Activated naive CD4-positive, alpha-beta T cell treated with anti-CD3 and anti-CD28 coated beads, Interleukin-2, amount 50 U/mL, for 16 hours (primary cell): ENCODE measurements at places on chromosomes 5 and 9.

DNA sequence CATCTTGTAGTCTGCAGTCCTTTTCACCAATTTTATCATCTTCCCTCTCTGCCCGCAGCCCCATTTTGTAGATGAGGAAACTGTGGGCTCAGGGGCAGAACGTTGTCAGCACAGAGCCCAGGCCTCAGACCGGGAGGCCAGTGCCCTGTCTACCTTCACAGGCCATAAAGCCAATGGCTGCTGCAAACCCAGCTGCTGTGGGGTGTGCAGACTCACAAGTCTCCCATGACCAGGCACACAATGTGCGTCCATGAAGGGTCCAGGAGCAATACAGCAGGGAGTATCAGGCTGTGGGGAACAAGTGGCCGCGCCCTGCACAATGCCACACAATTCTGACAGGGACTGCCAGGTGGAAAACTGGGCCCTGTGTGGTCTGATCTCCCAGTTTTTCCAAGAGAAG is 71.0 kb downstream of the COL23A1 start:
- DNase-seq = no peak

GRCh38 chr9:124251605-124252378 is 6.0 kb upstream of the NEK6 start:
- DNase-seq = no peak

DNA sequence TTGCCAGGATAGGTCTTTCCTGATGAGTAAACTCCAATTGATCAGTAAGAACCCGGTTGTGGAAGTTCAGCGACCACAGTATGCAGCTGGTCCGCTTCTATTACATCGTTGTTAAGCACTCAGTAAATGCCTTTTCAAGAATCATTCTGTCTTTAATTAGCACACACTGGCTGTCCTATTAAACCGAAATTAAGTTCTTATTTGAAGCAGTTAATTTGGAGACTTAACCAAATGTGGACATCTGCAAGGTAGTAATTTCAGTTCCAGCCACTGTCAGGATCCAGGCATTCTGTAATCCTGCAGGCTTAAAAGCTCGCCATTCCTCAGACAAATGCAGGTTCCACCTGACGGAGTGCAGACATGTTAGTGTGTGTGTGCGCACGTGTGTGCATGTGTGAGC is 254.6 kb downstream of the IRX2 start:
- no peak for DNase-seq

DNA sequence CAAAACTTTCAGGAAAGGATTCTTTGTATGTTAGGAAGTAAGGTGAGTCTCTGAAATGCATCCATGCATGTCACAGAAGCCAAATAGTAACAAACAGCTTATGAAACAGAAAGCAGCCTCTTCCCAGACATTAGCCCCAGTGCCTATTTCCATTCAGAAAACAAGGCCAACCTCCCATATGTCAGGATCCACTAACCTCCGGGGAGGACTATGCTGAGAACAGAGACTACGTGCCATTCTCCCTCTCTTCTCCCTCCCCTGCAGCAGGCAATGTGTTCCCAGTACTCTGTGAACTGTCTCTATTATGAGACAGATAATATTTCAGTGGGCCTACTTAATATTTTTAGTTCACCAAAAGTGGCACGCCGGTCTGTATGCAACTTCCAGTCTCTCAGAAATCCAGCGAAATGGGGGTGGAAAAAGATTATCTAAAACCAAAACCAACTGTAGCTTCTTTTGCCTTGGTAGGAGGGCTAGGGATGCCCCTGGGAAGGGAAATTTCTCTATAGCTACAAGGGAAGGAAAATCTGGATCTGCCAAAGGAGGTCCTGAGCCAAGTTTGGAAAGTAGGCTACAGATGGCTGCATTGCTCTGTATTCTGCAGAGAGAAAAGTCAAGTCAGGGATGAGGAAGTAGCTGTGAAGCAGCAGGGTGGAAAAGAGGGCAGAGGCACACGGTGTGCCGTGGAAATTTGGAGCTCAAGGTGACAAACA is 42.0 kb downstream of the VLDLR start:
- no peak for DNase-seq

GRCh38 chr5:95191330-95191729 is 93.6 kb downstream of the MCTP1 start:
- DNase-seq = no peak

DNA sequence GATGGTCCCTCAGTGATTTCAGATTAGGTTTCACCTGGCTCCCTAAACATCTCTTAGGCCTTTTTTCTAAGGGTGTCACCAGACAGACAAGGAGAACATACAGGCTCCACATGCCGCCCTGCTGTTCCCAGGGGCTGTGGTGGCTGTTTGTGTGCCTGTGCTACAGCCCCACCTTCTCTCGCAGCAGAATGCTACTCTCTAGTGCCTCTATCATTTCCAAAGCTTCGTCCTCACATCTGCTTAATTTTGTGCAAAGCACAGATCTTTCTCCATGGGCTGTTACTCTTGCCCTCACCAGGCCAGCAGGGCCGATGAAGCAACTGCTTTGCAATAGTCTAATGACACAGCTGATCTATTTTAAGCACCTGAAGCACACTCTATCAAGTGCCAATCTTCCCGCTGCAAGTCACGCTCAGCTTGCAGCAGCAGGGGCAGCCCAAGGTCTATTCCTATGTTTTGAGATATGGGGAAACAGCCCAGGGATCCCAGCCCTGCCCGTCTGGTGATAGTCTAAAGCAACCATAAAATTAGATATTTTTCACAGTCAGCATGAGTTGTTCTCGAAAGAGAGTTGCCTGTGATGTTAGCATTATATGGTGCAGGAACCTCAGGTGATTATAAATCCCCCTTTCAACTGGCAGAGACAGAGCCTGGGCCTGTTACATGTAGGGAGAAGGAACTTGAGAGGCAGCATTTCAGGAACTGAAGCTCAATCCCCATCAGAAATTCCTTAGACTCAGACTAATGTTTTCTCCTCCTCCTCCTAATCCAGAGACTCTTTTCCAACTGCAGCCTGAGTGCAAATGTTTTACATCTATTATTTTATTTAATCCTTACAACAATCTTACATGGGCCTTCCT is 12.7 kb downstream of the ABLIM3 start:
- no peak for DNase-seq

DNA sequence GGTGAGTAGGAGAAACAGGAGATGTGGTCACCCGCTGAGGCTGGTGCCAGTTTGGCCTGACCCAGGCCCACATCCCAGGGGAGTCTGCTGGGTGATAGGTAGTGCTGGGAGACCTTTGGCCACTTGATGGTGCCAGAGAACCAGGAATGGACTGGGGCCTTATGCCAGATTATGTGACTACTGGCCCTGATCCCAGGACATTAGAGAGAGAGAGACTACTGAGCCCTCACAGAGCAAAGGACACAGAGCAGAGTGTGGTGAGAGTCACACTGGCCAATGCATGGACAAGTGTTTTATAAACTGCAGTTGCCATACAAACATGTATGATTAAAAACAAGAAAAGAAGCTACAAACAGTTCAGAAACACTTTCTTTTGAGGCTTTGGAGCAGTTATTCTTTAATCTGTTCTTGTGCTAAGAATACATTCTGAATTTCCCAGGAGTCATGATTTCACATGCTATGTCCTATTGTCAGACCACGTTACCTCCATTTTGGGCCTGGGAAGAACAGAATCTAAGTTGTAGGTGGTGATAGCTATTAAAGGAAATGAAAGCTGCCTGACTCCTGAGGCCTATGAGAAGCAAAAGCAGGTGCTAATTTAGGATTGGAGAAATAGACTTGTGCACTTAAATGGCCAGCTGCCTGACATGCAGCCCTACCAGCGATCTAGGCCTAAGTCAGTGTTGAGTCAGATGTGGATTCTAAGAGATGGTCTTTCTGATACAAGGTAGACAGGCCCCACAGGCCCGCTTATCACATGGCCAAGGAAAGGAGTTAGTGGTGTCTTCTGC is 32.6 kb upstream of the TMOD1 start:
- peak; percentile 25 for DNase-seq

- DNase-seq = no peak
Observed at GRCh38 chr9:85258823-85259370, 482.9 kb downstream of the AGTPBP1 start.

- DNase-seq = no peak
Observed at GRCh38 chr5:54860321-54860720, 125.1 kb downstream of the ESM1 start.

DNA sequence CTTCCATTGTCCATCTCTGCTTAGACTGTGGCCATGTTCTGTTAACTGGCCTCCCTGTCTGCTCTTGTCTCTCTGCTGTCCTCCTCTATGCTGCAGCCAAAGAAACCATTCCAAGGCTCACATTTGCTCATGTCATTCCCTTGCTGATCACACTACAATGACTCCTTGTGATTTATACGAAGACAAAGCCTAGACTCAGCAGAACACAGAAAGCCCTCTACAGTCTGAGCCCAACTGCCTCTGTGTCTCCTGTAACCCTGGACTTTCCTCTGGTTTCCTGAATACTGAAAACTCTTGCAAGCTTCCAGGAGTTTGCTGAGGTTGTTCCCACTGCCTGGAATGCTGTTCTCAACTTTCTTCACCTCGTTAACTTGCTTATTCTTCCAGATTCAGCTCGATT is 191.8 kb downstream of the TMEM38B start:
- DNase-seq = no peak

GRCh38 chr9:81128701-81129100 is 560.6 kb downstream of the TLE1 start:
- DNase-seq = no peak

DNA sequence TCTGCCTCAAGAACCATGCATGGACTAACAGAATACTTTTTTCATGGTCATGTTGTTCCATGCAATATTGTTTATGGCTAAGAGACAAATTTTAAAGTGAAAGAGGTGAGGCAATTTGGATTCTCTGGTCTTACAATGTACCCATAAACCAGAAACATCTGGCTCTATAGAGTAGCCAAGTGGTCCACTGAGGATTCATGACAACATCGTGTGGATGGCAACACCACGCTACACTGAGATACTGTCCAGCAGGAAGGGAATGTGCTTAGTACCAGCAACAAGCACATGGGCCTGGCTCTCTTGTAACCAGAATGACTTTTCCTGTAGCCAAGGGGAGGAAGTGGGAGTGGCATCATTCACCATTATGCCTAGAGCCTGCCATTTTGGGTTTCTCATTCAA is 218.2 kb downstream of the GADD45G start:
- no peak for DNase-seq

GRCh38 chr9:23582836-23583235 is 243.2 kb downstream of the ELAVL2 start:
- DNase-seq = no peak

GRCh38 chr9:32737378-32737777 is 46.0 kb upstream of the TMEM215 start:
- DNase-seq = no peak

- no peak for DNase-seq
Observed at GRCh38 chr5:53472720-53473510, 7.5 kb upstream of the FST start.

DNA sequence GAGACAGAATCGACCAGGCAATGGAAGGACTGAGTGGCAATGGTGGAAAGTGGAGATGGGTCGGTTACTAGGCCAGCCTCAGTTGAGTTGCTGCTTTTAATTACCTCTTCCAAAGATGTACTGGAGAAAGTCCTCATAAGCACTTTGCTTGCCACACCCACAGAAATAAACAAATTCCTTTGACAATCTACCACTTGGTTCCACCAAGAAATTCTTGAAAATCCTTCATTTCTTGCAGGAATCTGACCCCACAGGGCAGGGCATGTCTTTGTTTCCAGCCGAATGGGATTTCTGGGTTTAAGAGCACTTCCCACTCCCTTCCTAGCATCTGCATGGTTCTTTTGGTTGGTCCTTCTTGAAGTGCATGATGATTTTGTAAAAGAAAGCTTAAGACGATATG is 54.5 kb downstream of the ADAMTS12 start:
- no peak for DNase-seq

DNA sequence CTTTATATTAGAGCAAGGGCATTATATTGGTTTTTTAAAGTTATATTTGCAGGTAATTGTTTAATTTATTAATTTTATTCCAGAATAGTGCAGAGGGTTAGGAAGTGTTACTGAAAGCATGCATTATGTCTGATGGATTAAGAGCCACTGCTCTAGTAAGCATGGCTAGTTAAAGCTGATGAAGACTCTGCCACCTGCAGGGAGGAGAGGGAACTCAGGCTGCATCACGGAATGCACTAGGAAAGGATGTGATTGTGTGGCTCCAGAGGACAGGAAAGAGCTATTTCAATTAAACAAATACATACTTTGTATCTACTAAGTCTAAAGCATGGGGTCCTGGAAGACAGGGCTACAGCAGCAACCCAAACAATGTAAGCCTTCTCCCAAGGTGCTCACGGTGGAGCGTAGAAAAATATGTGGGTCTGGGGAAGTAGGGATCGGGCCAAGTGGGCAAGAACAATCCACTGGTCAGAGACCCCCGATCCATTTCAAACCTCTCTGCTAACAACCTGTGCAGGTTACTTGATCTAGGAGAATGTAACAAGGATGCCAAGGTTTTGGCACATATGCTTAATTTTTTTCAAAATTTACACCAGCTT is 15.3 kb upstream of the GRXCR2 start:
- no peak for DNase-seq

GRCh38 chr9:120755810-120756434 is 37.3 kb downstream of the FBXW2 start:
- peak; percentile 49 for DNase-seq

DNA sequence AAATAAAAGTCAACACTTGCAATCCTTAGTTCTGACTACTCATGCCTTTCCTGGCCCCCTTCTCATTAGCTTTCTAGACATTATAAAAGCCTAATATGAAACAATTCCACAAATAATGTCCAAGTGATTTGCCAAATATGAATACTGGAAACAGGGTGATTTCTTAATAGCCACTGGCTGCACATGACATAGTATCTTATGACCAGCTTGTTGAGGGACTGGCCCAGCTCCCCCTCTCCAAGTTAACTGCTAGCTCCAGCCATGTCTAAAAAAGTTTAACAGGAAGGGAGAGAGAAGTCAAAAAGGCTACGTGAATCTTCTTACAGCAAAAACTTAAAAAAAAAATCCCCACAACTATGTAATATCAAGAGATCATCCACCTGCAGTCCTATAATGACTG is 1.5 kb downstream of the CERT1 start:
- no peak for DNase-seq

GRCh38 chr9:128033609-128034008 is 33.5 kb downstream of the NAIF1 start:
- no peak for DNase-seq

DNA sequence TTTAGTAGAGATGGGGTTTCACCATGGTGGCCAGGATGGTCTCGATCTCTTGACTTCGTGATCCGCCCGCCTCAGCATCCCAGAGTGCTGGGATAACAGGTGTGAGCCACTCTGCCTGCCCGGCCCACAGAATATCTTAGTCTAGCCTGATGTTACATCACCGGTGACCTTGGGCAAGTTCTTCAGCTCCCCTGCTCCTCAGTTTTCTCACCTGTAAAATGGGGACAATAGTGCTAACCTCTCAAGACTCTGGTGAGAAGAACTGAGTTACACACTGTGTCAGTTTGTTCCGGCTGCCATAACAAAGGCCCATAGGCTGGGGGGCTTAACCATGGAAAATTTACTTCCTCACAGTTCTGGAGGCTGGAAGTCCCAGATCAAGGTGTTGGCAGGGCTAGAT is 12.5 kb upstream of the HABP4 start:
- DNase-seq = no peak

GRCh38 chr5:61603211-61603908 is 271.3 kb downstream of the ZSWIM6 start:
- DNase-seq = no peak
